Left cardiac atrium (tissue), 4 donors: ENCODE measurements at places on chromosomes 13 and 19. TPM values are rescaled to one million over a fixed set of nuclear protein-coding genes. Genes with fewer than 3 reads are reported as not detected.

DNA sequence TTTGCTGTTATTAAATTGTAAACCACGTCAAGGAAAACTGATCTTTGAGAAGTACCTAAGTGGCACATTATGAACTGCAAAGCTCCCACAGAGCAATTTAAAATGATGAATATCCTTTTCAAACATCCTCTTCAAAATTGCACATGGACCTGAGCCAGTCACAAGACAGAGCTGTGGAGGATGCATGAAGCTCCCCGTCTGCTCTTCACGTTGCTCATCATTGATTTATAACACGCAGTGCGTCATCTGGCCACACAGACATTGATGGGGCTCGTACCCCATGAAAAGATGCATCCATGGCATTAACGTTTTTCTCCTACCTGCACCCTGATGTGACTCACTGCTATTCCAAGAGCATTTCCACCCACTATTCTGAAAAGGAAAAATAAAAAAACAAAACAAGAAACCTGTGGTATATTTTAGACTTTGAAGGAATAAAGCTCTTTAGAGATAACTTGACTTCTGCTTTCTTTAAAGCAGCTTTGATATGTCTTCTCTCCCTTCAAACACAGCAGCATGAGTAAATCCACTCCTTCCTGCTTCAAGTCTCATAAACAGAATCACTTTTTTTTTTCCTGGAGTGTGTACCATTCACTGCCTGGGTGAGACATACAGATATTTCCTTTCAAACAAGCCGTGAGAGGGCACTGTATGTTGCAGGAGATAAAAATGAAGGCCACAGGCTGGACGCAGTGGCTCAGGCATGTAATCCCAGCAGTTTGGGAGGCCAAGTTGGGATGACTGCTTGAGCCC is 7.2 kb upstream of the SERTM1 start:
- DNase-seq = no peak

DNA sequence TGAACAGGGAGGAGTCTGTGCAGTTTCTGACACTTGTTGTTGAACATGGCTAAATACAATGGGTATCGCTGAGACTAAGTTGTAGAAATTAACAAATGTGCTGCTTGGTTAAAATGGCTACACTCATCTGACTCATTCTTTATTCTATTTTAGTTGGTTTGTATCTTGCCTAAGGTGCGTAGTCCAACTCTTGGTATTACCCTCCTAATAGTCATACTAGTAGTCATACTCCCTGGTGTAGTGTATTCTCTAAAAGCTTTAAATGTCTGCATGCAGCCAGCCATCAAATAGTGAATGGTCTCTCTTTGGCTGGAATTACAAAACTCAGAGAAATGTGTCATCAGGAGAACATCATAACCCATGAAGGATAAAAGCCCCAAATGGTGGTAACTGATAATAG is 16.1 kb downstream of the CEACAM6 start:
- no peak for DNase-seq

Gene PSG1
- not detected for total RNA-seq

DNA sequence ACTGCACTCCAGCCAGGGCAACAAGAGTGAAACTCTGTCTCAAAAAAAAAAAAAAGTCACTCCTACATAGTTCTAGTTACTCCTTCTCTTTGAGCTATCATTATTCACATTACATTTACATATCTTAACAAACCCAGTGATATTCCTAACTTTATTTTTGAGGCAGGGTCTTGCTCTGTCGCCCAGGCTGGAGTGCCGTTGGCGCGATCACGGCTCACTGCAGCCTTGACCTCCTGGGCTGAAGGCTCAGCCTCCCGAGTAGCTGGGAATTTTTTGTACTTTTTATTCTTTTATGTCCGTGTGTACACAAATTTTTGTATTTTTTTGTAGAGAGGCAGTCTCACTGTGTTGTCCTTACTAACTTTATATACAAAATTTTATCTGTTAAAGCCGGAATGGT is 587 bp upstream of the RPS15 start:
- DNase-seq = no peak

- DNase-seq = peak; percentile 40
These were observed 2.0 kb upstream of the LENG9 start for GRCh38 chr19:54465426-54466109.

DNA sequence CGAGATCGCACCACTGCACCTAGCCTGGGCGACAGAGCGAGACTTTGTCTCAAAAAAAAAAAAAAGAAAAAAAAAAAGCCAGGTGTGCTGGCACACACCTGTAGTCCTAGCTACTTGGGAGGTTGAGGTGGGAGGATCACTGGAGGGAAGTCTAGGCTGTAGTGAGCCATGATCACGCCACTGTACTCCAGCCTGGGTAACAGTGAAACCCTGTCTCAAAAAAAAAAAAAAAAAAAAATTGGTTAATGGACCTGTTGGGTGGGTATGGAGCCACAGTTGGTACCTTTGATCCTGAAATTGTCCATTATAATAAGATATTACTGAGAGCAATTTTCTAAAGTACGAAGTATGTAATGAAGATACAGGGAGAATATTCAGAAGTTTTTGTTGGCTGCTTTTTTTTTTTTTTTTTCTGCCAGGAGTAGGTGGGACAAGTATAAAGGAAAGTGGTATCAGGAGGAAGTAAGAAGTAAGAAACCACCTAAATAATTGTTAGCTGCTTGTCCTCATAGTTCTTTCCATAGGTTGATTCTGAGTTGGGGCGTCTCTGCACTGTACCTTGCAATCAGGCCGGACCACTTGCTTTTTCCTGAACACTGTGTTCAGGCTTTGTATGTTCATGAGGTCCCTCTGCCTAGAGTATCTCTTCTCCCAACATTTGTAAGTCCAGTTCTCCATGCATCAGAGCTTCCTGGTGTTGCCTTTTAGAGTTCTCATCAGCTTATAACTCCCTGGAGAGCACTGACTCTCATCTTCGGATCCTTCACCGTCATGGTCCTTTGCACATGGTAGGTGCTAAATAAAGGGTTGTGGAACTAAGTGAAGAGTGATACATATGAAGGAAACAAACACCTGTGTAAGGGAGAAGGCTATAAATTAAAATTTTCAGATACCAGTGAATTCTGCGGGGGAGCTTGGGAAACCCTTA is 31.7 kb downstream of the ARHGAP35 start:
- no peak for DNase-seq

GRCh38 chr13:113963376-113963775 is 10.5 kb downstream of the C13orf46 start:
- peak; percentile 7 for DNase-seq

- DNase-seq = no peak
These were observed 7.0 kb downstream of the ABHD8 start for GRCh38 chr19:17296273-17296672.

Gene PABPC3
- 0.10 TPM for total RNA-seq

GRCh38 chr13:41765813-41766212 is 195.1 kb downstream of the VWA8 start:
- DNase-seq = no peak

DNA sequence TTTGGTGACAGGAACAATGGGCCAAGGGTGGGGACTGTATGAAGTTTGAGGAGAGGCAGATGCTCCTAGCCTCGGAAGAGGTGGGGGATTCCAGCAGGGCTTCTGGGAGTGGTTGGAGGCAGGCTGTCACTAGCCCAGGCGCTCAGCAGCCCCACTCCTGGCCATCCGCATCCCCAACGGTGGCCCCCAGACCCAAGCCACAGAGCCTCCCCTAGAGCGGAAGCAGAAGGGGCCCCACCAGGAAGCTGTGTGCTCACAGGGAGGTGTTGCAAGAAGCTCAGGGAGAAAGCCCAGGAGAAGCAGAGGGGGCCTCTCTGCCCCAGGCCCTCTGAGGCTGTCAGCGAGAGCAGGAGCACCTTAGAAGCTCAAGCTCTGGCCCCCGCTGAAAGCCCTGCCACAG is 8.3 kb downstream of the PRAM1 start:
- DNase-seq = no peak

DNA sequence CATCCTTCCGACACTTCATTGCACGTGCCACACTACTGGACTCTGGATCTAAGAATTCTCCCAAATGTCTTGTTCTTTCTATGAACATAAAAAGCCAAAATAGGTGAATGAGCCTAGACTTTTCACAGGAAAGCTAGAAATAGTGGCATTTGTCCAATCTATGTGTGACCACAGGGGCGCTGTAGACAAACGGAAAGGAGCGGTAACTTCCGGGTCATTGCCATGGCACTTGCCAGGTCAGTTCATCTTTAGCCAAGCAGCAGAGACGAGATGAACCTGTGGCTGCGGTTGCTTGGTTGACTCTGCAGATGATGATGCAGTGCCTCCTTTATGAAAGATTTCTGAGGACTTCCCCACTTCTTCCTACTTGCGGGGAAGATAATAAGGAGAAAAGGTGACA is 65.6 kb downstream of the ADGRE1 start:
- DNase-seq = no peak

DNA sequence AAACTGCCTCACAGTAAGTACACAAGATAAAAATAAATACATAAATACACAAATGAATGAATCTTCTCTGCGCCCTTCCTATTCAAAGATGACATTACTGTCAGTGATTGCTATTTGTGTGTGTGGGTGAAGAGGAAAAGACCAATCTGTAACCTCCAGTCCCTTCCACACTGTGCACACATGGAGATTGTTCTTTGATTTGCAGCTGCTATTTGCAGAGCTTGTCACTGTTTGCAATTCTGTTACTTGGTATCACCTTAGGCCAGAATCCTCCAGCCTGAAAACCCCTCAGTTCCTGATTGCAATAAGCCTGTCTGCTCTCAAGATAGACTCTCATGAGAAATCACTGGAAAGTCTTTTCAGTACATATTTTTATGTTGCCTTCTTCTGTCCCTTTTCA is 1314.9 kb downstream of the PCDH9 start:
- no peak for DNase-seq

GRCh38 chr13:95296326-95296925 is 4.8 kb downstream of the ABCC4 start:
- DNase-seq = peak; percentile 37

DNA sequence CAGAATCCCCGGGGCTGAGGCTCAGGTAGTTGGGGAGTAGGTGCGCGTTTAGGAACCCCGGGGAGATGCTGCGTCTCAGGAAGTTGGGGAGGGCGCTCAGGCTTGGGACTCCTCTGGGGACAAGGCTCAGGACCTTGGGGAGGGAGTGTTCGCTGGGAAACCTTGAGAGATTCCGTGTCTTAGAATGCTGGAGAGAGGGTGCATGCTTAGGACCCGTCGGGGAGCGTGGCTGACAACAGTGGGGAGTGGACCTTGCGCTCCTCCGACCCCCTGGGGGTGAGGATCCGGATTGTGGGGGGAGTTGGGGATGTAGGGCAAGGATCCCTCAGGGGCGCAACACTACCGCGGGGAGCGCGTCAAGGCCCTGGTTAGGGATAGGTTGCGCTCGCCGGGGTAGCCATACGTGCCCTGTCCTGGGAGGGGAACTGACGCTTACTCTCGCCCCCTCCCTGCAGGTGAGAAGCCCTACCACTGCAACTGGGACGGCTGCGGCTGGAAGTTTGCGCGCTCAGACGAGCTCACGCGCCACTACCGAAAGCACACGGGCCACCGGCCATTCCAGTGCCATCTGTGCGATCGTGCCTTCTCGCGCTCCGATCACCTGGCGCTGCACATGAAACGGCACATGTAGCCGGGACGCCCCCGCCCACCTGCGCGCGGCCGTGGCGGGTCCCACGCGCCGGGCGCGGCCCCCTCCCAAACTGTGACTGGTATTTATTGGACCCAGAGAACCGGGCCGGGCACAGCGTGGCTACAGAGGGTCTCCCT is 2.0 kb downstream of the KLF2 start:
- DNase-seq = peak; percentile 55

Gene ZNF285
- 3.6 TPM for total RNA-seq

GRCh38 chr13:91400063-91400399 is 1.6 kb downstream of the GPC5 start:
- no peak for DNase-seq

DNA sequence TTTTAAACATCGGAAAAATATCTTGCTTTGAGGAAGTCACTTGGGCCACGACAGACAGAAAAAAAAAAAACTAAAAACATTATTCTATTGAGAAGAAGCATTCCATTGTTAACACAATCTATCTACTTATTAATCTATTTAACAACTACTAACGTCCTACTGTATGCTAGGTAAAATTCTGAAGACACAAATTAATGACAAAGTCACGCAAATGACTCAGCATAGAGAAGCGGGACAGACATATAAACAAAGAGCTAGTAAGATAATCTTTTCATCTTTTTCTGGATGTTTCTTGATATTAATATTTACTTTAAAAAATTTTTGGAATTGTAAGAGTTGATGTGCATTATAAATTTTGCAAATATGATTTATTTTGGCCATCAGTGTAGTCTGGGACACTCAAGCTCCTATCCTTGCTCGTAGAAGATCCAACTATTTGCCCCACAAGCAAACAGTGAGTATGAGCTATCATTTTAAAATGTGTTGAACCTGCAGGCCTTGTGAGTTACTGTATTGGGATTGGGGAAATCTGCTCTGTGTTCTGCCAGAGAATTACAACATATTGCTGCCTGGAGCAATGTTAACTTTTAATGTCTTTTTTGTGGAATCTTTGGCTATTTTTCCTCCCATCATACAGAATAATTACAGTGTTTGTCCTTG is 109.1 kb downstream of the PCDH9 start:
- DNase-seq = no peak

Gene ERICH6B
- not detected for total RNA-seq

Gene CGB3
- not detected for total RNA-seq

- DNase-seq = no peak
These were observed 1234.7 kb downstream of the SLITRK1 start for GRCh38 chr13:82647540-82647939.
